Neural progenitor cell (in vitro differentiated cells): ENCODE measurements at places on chromosomes 2 and 18. TPM values are rescaled to one million over a fixed set of nuclear protein-coding genes. Genes with fewer than 3 reads are reported as not detected.

DNA sequence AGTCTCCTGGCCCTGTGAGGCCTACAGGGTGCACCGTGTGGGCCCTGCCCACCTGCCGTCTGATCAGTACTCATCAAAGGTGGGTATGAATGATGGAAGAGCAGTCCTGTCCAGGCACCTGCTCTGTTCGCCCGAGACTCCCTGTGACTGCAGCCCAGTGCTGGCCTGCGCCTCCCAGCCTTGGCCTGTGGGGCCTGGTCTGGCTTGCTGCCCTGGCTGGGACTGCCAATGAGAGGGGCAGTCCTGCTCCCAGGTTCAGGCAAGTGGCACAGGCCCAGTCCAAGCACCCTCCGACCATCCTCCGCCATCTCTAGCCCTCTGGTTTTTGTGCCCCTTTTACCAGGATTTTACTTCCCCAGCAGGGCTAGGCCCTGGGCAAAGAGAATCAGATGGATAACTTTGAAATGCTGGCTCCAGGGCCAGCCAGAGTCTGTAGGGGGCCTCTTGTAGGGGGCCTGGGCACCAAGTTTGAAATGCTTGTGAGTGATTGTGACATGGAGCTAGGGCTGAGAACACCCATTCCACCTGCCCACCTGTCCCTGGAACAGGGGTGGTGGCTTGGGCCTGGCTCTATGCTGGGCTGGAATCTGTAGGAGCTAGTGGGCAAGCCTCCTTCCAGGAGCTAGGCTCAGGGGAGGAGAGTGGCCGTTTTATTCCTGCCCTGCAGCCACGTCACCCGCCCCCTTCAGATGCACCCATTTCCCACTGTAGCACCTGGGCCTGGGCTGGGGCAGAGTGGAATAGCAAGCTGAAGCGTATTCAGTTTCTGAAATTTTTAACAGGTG lies 8.7 kb upstream of the HS6ST1 start:
- no peak for DNase-seq

GRCh38 chr2:41836948-41837347 lies 210.9 kb upstream of the PKDCC start:
- DNase-seq: peak; percentile 83

The CYB5A gene
- 28.2 and 33.7 TPM in 2 replicates for total RNA-seq

DNA sequence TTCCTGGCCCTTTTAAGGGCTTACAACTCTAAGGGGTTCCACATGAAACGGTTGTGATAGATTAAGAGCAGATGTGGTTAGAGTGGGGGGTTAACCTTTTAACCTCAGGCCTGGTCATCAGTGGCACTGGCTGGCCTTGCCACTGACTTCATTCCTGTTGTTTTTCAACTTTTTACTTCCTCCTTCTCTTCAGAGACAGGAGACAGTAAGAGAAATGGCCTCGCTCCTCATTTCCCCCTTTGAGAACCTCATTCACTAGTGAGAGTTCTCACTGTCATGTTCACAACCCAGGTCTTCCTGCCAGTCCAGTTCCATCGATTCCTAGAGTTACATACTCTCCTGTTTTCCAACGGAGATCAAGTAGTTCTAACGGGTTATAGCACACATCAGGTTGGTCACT lies 101.6 kb upstream of the SLC1A4 start:
- DNase-seq: no peak

- DNase-seq: no peak
These were observed 163.0 kb upstream of the SH3BP4 start for GRCh38 chr2:234788841-234789240.

The MDH1B gene
- 3.7 and 3.9 TPM in 2 replicates for total RNA-seq

The CABLES1 gene
- total RNA-seq: 2.8 and 3.7 TPM in 2 replicates

The FAM136A gene
- 90.7 and 119 TPM in 2 replicates for total RNA-seq

The DIPK1C gene
- 12.9 and 13.7 TPM in 2 replicates for total RNA-seq

GRCh38 chr2:234145511-234145910 lies 95.0 kb downstream of the SPP2 start:
- DNase-seq: no peak

DNA sequence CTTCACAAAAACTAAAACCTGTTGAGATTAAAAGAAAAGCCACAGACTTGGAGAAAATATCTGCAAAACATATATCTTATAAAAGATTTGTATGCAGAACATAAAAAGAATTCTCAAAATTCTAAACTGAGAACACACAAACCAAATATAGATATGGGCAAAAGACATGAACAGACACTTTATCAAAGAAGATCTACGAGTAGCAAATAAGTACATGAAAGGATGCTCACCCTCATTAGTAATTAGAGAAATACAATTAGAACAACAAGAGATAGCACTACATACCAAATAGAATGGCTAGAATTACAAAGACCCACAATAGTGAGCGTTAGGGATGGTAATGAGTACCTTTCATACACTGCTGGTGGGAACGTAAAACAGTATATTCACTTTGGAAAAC lies 63.9 kb upstream of the ZNF397 start:
- DNase-seq: no peak

The HOXD3 gene
- not detected in 2 replicates for total RNA-seq

DNA sequence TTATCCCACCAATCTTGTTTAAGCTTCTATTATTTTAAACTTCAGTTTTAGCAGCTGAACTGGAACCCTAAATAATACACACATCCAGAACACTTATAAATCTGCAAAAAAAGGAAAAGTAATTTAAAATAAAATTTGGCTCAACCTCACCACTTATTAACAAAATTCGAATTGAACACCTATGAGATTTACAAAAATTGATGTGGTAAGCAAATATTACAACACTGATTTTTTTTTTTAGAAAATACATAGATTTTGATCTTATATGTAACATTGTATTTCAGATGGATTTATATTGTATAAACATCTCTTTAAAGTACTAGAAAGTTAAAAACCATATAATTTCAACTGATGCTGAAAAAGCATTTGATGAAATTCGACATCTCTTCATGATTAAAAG lies 81.3 kb upstream of the DYNAP start:
- no peak for DNase-seq
